ENCODE measurements at places on chromosomes 6 and 20.

DNA sequence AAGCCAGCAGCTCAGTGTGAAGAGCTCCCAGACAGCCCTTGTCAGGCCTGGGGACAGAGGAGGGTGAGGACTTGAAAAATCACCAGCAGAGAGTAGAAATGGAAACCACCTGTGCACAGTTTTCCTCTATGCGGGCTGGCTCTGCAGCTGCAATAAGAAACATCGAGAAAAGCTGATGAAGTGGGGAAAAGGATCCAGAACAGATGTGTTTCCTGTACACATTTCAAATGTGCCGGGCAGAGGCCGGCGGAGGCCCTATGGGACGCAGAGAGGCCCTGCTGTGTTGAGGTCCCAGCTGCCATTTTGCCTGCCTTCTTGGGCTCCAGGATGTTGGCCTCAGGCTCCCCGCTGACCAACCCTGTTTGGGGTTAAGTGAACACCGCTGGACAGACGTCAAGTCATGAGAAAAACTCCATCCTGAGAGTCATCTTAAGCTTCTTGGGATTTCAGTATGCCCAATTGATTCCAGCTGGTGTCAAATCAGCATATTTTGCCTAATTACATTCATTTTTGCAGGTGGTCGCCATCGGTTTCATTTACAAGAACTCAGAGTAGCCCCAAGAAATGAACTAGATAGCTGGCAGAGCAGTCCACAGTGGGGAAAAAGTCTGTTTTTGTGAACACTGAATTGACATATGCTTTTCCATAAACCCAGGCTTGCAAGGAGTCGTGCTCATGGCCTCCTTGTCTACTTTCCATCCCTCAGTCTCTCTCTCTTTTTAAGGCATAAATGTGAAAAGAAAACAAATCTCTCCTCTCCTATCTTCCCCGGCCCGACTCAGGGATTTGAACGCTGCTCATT is 150.4 kb upstream of the PHACTR3 start:
- no peak for DNase-seq

DNA sequence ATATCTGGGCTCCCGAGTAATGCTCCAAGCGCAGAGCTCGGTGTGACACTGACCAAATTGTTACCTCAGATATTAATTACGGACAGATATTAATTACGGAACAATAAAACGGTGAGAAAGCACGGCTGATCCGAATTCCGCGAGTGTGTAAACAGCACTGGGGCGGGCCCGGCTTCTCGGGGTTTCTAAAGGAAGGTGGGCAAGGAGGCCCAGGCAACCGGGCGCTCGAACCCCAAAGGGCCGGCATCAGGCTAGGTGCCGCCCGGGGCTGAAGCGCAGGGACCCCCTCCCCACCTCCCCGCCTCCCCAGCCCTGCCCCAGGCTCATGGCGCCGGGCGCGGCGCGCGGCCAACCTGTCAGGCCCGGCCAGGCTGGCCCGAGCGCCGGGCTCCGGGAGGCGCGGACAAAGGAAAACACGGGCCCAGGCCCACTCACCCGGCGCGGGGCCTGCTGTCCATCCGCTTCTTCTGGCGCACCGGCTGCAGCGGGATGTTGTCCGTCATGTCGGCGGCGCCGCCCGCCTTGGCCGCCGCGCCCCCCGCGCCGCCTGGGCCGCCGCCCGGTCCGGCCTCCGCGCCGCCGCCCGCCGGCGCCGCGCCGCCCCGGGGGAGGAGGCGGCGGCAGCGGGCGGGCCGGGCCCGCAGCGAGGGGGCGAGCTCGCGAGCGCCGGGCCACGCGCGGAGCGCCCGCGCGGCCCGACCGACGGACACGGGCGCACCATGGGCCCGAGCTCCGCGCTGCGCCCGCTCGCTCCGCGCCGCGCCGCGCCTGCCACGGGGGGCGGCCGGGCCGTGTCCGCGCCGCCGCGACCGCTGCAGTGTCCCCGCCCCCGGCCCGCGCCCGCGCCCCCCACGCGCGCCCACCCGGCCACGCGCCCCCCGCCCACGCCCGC is at the start of gene ATP9A:
Gene ATP9A, minus strand, starts transcription at position 524 of the 892 bp plus-strand sequence. Its CDS starts 21 bp downstream, at position 503.
- no peak for DNase-seq

- DNase-seq: no peak
Measured at GRCh38 chr6:1110164-1110563, 201.7 kb upstream of the FOXQ1 start.

- no peak for DNase-seq
Measured at GRCh38 chr6:55870181-55870813, 5.1 kb downstream of the BMP5 start.

DNA sequence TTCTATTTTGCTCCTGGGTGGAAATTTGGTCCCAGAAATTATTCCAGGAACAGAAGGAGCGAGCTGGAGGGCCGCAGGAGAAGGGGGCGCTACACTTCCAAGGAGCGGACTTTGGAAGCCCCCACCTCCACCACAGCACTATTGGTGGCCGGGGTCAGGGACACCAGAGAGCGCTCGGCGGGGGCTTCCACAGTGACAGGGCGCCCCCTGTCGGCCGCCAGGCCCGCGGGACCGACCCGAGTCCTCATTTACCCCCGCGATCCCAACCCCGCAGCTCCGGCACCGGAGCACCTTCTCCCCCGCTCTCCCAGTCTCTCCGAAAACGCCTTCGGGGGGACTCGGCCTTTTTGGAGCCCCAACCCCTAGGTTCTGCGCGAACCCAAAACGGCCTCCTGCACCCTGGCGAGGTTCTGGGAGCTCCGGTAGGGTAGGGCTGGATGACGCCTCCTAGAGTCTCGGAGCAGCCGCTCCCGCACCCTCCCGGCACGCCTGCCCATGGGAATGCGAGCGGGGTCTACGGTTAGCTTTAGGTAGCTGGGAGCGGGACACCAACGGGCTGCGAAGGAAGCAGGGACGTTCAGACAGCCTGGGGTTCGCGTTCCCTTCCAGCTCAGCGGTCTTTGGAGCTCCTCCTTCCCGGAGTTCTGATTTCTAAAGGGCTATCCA is 2.4 kb upstream of the FOXA2 start:
- no peak for DNase-seq

DNA sequence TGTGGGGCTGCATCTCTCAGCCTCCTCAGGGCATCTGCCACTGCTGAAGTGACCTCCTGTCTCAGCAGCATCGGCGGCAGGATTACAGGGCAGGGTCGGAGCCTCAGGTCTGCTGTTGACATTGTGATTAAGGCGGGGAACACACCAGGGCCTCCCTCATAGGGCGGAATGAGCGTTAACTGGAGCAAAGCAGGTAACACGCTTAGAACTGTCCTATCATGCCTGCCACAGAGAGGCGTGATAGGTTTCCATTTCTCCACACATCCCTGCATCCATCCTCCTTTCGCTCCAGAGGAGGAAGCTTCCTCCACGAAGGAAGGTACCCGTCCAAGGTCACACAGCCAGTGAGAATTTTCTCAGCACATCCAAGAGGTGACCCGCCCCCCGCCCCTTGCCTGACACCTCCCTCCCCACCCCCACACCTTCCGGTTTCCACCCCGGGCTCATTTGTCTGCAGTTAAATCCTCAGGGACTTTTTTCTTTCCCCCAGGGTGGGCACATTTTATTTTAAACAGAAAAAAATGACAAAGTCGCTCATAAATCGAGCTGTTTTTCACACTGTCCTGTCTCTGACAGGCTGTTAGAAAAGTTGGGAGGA is 200.8 kb downstream of the TFAP2C start:
- DNase-seq: no peak

- DNase-seq: no peak
Measured at GRCh38 chr20:23759306-23759940, 8.7 kb upstream of the CST1 start.

GRCh38 chr6:149140137-149140909 is 177.2 kb upstream of the TAB2 start:
- peak; percentile 48 for DNase-seq

GRCh38 chr6:167094820-167095637 is 27.9 kb upstream of the CCR6 start:
- DNase-seq: no peak

DNA sequence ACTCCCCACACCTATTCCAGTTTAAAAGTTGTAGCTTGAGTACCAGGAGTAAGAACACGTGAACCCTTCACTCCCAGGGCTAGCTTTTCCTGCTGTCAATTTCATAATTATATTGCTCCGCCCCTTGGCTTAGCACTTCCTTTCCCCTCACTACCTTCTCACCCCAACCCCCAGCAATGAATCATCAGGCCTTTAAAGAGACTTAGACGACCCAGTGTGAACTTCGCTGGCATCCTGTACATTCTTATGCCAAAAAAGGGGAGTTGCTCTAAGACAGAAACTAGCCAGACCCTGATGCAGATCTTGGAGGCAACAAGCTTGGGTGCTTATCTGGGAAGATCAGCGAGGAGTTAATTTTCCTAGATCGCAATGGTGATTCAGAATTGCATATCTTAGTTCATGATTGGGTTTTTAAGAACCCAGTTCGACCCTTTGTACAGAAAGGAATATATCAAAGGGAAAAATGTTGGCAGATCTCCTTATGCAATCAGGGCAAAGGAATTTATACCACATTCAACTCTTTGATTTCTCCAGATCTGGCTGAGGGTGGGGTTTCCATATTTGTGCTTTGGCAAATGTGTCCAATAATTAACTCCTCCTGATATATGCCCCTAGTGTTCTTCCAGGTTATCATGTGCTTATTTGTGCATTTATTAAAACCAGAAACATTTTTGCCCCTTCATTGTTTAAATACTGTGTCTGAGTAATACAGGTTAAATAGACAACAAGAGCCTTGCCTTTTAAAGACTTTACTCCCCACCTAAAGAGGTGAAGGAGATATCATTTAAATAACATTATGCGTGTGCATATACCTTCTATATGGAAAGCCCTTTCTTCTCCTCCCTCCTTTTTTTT is 8.1 kb upstream of the ATXN1 start:
- peak; percentile 49 for DNase-seq

- no peak for DNase-seq
Measured at GRCh38 chr6:85240787-85241385, 209.0 kb upstream of the NT5E start.

GRCh38 chr20:24059174-24059573 is 70.6 kb upstream of the GGTLC1 start:
- DNase-seq: no peak

- DNase-seq: no peak
Measured at GRCh38 chr6:37243816-37244370, 13.7 kb upstream of the TBC1D22B start.

GRCh38 chr20:3706774-3707507 is 5.5 kb downstream of the SIGLEC1 start:
- DNase-seq: no peak

GRCh38 chr6:164569509-164569908 is 739.9 kb downstream of the C6orf118 start:
- no peak for DNase-seq

- DNase-seq: no peak
Measured at GRCh38 chr6:150186129-150186898, 43.5 kb downstream of the PPP1R14C start.

- no peak for DNase-seq
Measured at GRCh38 chr6:123829302-123829953, 25.8 kb downstream of the NKAIN2 start.

DNA sequence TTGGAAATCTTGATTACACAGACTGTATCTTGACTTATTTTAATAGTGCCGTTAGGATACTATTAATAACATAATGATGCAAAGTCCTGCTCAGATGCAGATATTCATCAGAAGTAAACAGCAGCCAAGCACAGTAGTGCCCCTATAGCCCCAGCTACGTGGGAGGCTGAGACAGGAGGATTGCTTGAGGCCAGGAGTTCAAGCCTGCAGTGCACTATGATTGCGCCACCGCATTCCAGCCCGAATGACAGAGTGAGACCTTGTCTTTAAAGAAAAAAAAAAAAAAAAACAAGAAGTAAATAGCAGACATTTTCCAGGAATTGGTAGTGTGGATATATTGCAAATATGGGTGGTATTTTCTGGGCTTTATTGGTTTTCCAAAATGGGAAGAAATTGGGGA is 61.8 kb downstream of the TULP4 start:
- DNase-seq: no peak

GRCh38 chr6:122388945-122389344 is 10.5 kb upstream of the HSF2 start:
- DNase-seq: no peak

GRCh38 chr20:41443691-41444090 is 77.1 kb upstream of the EMILIN3 start:
- DNase-seq: no peak

DNA sequence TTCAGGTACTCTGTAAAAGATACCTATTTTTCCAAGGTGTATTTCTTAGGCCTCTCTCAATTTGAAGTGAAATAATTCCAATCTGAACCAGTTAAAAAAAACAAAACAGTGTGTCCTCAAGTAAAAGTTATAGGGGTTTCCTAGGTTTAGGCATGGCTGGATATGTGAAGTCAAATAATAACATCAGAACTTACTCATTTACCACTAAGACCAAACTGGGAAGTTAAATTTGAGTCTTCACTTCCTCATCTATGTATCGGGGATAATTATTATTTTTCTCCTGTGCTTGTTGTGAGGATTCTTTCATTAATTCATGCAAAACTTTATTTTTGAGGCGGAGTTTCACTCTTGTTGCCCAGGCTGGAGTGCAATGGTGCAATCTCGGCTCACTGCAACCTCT is 86.2 kb upstream of the PTPRK start:
- DNase-seq: no peak

GRCh38 chr6:28212510-28213212 is 12.4 kb upstream of the ZSCAN9 start:
- DNase-seq: no peak

DNA sequence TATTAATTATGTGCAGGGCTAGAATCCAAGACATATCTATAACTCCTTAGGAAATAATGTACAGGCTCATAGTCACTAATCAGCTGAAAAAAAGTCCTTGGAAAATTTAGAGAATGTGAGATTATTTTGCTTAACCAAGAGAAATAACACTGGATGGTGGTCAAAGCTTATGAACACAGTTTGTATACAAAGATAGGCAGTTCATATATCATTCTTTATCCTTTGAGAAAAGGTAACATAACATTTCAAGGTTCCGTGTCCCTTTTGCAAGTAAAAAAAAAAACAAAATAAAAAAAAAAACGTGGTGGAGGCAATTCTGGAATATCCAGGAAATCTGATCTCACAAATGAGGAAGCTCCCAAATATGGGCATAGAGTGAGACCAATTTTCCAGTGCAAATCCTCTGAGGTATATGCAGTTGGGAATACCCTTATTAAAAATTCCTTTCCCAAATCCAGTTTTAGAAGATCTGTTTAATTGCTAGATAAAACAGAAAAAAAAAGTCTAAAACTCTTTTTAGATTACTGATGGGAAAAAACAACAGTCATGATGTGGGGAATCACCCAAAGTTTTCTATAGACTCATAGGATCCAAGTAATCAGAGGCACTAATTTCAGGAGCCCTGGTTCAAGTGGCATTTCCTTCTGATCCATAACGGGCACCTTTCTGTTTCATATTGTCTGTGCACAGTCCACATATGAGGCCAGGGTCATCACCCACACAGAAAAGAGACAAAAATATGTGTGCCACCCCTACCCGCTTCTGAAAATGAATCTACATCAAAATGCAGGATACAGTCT is 17.7 kb upstream of the TNFAIP3 start:
- DNase-seq: no peak

DNA sequence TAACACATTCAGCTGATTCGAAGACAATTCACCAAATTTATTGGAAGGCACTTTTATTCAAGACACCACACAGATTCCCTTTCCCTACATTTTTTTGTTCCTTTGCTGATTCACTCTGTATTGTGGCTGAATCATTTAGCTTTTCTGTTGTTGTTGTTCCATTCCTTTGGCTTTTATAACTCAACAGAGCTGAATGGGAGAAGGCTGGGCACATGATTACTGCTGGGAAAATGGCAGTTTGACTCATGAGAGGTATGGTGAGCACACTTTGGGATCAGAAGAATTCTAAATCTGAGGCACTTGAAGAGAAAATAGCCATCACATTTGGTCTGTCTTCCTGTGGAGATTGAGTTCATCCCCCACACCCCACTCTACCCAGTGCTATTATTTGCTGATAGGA is 15.7 kb upstream of the SAYSD1 start:
- DNase-seq: no peak

All from activated CD4-positive, alpha-beta T cell treated with anti-CD3 and anti-CD28 coated beads, Interleukin-2, amount 50 U/mL, for 1 hour (primary cell).